ENCODE measurements at places on chromosomes 6 and 20.

DNA sequence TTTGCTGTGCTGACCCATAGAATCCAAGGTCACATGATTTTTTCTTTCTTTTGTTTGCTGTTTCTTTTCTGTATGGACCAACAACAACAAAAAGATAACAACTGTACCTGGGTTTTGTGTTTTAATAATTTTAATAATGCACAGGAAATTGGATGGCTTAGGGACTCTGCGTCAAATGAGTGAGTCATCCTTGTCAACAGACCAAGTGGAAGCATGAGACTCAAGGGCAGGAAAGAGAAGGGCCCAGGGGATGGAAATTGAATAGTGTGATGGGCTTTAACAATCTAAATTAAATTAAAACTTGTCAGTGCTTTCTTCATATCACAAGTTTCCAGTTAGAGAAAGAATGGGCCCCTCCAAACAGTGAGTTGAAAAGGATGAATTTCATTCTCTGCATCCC is 413.0 kb downstream of the PREX1 start:
- DNase-seq = no peak

DNA sequence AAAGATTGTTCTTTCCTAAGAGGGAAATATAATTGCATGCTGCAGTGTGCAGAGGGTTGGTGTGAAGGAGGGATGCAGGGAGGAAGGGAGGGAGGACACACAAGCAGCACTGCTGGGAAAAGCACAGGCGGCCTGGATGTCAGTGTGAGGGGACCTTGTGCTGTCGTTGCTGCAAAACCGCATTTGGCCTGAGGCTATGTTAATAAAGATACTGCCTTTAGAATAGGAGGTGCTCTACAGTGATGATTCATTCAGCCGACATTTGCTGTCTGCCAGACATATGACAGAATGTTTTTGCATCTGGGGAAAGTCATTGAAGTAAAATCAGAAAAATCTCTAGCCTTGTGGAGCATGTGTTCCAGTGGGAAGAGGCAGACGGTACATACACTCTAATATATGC is 50.5 kb upstream of the TRIM26 start:
- no peak for DNase-seq

GRCh38 chr6:42355416-42355815 is 96.3 kb downstream of the TRERF1 start:
- no peak for DNase-seq

- peak; percentile 16 for DNase-seq
Observed at GRCh38 chr20:49385465-49385864, 97.0 kb downstream of the KCNB1 start.

DNA sequence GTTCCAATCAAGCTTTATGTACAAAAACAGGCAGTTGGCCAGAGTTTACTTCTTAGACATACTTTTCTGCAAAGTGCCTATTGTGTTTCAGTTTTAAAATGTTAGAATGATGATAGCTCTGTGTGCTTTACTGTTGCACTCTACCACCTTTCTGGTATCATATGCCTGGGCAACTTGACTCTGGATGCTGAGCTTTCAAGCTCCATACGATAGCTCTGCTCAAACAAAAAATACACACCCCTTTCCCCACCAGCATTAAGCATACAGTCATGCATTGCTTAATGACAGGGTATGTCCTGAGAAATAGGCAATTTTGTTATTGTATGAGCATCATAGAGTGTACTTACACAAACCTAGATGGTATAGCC is 123.1 kb downstream of the RCAN2 start:
- no peak for DNase-seq

DNA sequence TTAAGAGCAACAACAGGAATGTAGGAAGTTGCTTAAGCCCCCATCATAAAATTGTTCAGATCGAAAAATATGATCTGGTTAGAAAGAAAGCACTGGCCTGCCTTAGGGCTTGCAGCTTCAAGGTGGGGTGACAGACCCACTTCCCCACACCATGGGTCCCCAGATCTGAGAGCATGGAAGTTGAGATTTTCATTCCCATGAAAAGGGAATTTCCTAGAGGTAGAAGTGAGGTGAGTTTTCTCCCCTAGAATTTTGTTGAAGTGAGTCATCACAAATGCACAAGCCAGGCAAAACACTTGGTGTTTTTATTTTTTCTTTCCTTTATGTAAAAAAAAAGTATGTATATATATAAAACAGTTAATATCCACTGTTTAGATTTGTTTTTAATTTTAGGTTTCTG is 213.6 kb upstream of the SUPT3H start:
- no peak for DNase-seq

Data from DMS 273 treated with DMSO at 0.1 percent for 48 hours (cell line).